ENCODE measurements at places on chromosomes 2 and 18.

DNA sequence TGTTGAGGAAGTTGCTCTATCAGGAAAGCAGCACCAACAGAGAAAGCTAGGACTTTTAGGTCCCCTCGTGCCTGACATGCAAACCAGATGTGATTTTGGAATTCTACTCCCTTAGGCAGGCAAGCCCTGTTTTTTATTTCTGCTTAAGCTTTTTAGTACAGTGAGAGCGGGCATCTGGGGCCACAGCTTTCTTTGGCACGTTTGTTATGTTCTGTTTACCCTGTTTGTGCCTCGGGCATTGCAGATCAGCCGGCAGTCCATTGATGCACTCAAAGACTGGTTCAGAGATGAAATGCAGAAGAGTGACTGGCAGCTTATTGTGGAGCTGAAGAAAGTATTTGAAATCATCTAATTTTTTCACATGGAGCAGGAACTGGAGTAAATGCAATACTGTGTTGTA lies 61.9 kb downstream of the EIF5B start:
- no peak for DNase-seq

GRCh38 chr2:96523659-96524481 lies 12.7 kb upstream of the ARID5A start:
- no peak for DNase-seq

- peak; percentile 90 for DNase-seq
Observed at GRCh38 chr2:202609381-202610145, 25.2 kb upstream of the FAM117B start.

- no peak for DNase-seq
Observed at GRCh38 chr18:59340817-59341216, 18.2 kb downstream of the LMAN1 start.

DNA sequence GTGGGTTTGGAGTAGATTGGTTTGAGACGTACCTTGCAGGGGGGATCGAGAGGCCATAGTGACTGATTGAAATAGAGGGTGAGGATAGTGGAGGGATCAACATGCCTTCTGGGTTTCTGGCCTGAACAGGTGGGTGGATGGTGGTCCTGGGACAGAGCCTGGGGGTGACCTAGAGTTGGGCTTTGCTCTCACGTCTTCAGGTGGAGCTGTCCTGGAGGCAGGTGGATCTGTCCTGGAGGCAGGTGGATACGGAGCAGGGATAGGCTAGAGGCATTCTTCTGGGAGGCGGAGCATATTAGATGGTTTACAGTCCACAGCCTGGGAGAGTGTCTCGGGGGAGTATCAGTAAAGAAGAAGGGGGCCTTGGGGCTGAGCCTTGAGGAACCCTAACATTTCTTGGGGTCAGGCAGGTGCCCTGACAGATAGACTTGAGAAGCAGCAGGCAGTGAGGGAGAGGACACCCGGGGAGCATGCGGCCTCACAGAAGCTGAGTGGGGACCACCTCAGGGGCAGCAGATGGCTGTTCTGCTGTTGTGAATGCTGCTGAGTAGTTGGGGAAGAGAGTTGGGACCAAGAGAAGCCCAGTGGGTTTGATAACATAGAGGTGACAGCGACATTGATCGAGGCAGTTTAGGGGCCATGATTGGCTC lies 1.6 kb downstream of the CAPN10 start:
- no peak for DNase-seq

GRCh38 chr2:229407170-229407569 lies 136.1 kb upstream of the PID1 start:
- DNase-seq: peak; percentile 99

- peak; percentile 88 for DNase-seq
Observed at GRCh38 chr2:172464400-172465129, 37.2 kb downstream of the ITGA6 start.

GRCh38 chr2:144796164-144796563 lies 276.2 kb upstream of the ZEB2 start:
- no peak for DNase-seq

- no peak for DNase-seq
Observed at GRCh38 chr2:177806025-177806424, 266.6 kb downstream of the PDE11A start.

DNA sequence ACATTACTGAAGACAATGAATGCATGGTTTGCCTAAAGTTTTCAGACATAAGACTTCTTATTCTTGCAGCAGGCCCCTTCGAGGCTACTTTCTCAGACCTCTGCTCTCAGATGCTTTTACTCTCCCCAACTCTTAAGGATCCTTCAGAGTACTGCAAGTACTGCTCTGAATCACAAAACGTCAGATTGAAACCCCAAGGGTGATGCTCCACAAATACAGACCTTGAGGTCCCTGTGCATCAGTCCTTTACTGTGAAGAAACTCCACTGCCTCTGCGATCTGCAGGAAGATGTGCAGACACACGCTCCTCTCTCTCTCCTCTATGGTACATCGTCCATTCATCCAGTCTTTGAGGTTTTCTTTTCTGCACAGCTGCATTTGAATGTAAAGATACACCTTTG lies 52.8 kb downstream of the EIF2AK3 start:
- no peak for DNase-seq
